ENCODE measurements at places on chromosomes 7 and 10.

GRCh38 chr7:46191776-46192175 lies 270.7 kb upstream of the IGFBP3 start:
- no peak for DNase-seq

DNA sequence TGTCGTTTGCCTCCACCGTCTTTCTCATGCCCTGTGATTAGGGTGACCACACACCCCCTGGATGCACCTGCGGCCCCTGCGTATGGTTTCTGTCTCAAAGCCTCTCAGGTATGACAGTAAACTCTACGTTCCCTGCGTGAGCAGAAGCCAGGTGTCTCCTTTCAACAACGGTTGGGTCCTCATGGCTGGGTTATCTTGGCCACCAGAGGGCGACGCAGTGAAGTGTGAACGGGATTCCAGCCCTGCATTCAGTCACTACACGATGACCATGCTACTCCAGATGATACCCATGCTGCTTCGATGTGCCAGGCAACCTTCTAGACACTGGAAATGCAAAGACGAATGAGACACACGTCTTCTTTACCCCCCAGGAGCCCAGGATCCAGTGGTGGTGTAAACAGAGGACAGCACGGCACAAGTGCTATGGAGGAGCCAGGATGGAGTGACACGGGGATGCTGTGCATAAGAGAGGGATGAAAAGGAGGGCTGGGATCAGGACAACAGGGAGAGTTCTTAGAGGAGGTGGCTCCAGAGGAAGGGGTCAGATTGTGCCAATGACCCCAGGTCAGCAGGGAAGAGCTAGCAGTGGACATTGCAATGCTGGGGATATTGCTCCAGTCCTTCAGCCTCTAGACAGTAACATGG lies 228.1 kb upstream of the PFKP start:
- peak; percentile 72 for DNase-seq

GRCh38 chr10:74514322-74514721 lies 312.1 kb upstream of the KAT6B start:
- DNase-seq = no peak

GRCh38 chr7:50706469-50706937 lies 76.2 kb downstream of the GRB10 start:
- DNase-seq = no peak

All from ecto neural progenitor cell (in vitro differentiated cells).